CD4-positive, alpha-beta T cell treated with Interleukin-1 beta for 1 hour (primary cell): ENCODE measurements at places on chromosomes 3 and 15.

GRCh38 chr3:45059132-45059531 is 33.0 kb downstream of the CLEC3B start:
- DNase-seq, result no peak

- DNase-seq, result no peak
Measured at GRCh38 chr3:9347887-9348286, 15.0 kb upstream of the THUMPD3 start.

DNA sequence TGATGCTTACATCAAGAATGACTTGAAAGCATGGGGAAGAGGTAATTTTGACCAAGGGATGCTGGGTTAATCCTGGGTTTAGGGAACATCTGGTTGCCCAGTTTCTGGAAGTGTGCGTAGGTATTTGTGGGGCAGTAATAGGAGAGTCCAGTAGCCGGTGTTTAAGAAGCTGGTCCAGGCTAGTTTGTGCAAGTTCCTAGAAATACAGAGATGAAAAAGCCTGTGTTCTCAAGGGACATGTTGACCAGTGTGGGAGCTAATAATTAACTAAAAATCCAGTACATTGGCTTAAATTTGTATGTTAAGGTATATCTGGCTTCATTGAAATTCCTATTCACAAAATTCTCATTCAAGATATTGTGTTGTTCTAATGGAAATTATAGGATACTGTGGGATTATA is 51.2 kb downstream of the UBE2E2 start:
- DNase-seq, result no peak

DNA sequence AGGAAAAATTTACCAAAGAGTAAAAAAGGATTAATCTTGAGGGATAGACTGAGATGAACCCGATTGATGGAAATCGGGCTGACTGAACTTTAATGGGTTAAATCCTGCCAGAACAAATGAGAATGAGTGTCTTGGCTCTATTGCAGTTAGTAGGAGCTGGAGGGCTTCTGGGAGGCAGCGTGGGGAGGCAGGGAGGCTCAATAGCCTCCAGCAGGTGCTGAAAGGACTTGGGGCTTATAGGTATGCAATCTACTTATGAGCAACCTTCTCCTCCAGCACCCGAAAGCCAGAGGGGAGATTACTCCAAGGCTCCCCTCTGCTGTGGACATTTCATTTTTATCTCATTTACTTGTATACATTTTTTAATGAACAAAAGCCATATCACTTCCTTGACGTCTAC is 1.0 kb upstream of the CRYBG3 start:
- DNase-seq, result no peak

DNA sequence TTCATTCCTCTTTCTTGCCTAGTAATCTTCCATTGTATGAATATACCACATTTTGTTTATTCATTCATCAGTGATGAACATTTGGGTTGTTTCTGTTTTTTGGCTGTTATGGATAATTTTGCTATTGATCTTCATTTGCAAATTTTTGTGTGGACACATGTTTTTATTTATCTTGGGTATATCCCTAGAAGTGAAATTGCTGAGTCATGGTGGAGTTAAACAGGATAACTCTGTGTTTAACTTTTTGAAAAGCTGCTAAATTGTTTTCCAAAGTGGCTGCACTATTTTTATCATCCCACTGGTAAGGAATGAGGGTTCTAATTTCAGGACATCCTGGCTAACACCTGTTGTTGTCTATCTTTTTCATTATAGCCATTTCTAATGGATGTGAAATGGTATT is 74.6 kb upstream of the ARL6 start:
- DNase-seq, result no peak
